ENCODE measurements at places on chromosomes 6 and 20.

GRCh38 chr6:138037009-138037504, 70.2 kb downstream of the PERP start:
- no peak for DNase-seq

DNA sequence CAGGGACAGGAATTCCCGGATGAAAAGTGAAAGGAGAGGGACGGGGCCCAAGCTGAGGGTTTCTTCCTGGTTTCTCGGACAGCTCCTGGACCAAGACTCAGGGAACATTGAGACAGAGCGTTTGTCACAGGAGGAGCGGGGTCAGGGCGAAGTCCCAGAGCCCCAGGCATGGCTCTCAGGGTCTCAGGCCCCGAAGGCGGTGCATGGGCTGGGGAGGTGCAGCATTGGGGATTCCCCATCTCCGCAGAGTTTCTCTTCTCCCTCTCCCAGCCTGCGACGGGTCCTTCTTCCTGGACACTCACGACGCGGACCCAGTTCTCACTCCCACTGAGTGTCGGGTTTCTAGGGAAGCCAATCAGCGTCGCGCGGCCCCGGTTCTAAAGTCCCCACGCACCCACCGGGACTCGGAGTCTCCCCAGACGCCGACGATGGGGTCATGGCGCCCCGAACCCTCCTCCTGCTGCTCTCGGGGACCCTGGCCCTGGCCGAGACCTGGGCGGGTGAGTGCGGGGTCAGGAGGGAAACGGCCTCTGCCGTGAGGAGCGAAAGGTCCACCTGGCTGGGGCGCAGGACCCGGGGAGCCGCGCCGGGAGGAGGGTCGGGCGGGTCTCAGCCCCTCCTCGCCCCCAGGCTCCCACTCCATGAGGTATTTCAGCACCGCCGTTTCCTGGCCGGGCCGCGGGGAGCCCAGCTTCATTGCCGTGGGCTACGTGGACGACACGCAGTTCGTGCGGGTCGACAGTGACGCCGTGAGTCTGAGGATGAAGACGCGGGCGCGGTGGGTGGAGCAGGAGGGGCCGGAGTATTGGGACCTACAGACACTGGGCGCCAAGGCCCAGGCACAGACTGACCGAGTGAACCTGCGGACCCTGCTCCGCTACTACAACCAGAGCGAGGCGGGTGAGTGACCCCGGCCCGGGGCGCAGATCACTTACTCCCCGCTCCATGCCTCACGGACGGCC, 54.6 kb upstream of the POLR1H start:
- DNase-seq = no peak

DNA sequence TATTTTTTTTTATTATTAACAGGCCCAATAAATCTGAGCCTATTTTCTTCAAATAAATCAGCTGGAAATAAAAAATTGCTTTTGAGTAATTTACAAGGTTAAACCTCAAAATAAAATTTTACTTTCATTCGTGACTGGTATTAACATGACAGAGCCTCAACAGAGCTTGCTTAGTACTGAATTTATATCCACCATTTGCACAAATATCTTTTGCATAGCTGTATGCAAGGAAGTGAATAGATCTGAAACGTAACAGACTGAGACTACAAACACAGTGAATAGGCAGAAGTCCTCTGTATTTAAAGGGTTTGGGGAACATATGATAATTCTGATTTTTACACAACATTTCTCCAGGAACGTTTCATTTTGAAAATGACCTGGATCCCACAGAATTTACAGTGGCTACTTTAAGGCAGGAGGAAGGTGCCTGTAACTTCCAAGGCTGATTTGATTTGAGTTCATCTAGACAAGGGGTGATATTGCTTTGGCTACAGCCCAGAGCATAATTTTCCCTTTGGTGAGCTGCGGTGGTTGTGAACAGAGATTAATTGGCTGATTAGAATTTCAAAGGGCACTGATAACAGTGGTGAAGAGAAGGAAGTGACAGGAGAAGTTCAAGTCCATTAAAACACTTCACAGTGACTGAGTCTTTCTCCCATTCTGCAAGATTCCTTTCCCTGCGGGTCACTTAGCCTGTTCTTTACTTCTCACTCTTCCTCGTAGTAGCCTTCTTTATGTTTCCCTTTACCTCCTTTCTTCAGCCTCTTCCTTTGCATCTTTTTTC, 121.2 kb upstream of the SASH1 start:
- no peak for DNase-seq

DNA sequence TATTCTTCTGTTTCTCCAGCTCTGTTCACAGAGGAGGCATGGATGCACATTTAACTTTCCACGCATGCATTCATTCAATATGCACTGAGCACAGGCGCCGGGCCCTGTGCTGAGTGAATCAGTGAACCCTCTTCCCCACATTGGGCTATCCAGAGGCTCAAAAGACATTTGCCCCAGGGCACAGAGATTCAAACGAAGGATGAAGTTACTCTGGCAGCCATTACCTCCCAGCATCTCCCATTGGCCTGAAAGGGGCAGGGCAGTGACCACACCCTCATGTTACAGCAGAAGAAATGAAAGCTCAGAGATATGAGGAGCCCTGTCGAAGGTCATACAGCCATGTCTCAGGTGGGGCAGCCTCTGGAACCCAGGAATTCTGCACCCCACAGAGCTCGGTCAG, 26.7 kb upstream of the NOL4L start:
- no peak for DNase-seq

DNA sequence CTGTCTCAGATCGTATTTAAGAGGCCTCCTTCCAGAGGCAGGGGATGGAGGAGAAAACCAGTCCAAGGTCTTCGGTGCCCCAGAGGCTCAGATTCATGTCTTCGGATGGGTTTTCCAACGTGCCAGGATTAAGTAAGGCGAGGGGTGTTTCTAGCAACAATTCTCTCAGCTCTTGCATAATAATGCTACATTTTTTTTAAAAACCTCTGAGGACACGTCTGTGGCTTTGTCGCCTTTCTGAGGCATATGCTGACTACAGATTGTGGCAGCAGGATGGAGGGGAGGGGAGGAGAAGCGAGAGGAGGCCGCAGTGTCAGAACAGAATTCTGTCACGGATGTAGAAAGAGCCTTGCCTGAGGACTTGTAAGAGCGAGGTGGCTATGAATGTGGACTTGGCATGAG, 17.7 kb upstream of the CCDC167 start:
- DNase-seq = no peak

GRCh38 chr6:54377776-54378175, 69.5 kb downstream of the TINAG start:
- no peak for DNase-seq

- DNase-seq = no peak
Measured at GRCh38 chr6:128731249-128732165, 151.4 kb upstream of the LAMA2 start.

DNA sequence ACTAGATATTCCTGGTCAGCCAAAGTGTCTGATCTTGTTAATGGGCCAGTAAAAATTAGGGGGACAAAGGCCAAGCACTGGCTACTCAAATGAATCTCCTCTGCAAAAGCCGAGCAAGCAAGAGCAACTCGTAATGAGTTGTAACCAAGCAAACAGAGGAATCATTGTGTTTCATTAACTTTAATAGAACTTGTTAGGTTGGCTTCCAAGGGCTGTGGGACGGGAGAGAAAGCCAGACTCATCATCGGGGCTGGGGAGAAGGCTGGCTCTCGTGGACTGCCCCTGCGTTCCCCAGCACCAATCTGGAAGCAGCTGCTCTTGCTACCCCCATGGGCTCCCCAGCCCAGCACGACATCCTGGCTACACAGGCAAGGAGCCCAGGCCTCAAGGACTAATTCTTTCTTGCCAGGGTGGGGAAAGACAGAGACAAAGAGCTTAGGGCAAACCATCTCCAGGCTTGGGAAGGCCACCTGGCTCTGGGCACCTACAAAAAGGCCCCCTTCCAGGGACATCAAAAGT, 10.5 kb upstream of the SCUBE3 start:
- no peak for DNase-seq

GRCh38 chr6:77231438-77232305, 231.6 kb downstream of the HTR1B start:
- DNase-seq = no peak

- no peak for DNase-seq
Measured at GRCh38 chr6:1515280-1515679, 94.4 kb upstream of the FOXC1 start.

GRCh38 chr20:20832715-20833114, 120.3 kb upstream of the RALGAPA2 start:
- no peak for DNase-seq

DNA sequence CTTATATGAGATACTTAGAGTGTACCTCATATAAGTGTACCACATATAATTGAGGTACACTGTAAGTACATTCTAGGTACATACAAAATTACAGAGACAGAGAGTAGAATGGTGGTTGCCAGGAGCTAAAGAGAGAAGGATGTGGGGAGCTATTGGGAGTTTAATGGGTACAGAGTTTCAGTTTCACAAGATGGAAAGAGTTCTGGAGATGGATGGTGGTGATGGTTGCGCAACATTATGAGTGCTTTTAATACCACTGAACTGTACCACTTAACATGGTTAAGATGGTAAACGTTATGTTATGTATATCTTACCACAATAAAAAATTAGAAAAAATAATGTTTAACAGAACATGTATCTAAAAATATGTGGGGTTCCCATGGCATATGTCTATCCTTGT, 69.4 kb downstream of the PRND start:
- DNase-seq = no peak

- no peak for DNase-seq
Measured at GRCh38 chr20:59600472-59600871, 3.9 kb upstream of the PHACTR3 start.

GRCh38 chr6:44022296-44022661, 105.0 kb downstream of the MRPL14 start:
- no peak for DNase-seq
